NCI-H1436 treated with DMSO at 0.1 percent for 48 hours (cell line): ENCODE measurements at places on chromosomes 2 and 18.

DNA sequence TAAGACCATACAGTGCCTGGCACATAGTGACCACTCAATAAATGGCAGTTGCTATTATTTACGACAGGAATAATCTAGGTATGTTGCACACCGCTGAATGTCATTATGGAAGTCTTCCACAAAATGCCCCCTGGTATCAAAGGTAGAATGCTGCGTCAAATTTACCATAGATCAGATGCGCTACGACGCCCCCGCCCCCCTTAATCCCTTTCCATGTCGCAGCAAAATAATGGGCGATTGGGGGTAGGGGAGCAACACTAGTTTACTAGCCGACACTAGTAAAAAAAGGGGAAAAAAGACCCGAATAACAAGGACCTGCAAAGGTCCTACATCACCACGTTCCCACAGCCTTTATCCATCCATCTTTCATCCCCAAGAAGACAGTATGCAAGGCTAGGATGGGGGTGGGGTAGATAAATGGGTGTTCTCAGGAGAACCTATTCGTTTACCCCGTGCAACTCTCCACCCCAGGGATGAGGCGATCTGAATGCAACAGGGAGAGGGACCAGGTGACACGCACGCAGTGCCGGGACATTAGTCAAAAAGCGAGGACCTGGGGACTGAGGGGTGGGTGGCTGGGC is 455 bp downstream of the PREPL start:
- DNase-seq: no peak

GRCh38 chr2:11997142-11997541 is 250.7 kb downstream of the LPIN1 start:
- DNase-seq: no peak

DNA sequence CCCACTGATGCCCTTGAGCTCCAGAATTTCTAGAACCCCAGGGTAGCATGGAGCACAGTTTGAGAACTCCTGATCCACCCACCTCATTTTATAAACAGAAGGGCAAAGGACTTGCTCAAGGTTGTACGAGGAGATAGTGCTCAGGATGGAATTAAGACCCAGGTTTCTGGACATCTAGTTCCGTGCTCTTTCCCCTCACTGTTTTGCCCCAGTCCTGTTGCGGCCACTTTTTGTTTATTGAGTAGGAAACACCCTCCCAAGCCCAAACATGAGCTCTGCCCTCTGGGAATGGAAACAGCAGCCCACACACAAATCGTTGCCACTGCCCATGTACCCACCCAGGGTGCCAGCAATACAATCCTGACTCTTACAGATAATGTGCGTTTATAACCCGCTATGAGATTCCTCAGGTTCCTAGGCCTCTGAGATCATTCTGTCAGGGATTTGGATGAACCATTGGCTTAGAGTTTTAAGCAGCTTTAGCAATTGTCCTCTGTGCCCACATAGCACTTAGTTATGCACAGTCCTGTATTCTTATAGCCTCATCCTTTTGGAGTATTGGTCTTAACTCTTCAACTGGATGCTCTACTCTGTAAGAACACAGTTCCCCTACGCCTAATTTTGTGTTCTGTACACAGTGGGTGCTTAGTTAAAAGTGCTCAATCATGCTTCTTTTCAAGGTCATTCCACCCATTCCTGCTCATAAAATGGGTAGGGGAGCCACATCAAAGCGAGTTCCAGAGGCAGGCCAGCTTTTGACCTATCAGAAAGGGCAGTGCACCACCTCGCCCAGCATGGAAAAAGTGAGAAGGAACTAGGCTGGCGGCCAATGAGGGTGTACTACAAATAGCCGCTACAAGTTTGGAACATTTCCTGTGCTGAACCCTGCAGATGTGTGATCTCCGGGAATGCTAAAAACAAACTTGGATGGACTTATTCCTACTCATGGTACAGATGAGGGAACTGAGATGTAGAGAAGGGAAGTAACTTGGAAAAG is 60.3 kb upstream of the IGFBP2 start:
- DNase-seq: no peak

- no peak for DNase-seq
These were observed 19.7 kb upstream of the ANKRD53 start for GRCh38 chr2:70958759-70959158.

DNA sequence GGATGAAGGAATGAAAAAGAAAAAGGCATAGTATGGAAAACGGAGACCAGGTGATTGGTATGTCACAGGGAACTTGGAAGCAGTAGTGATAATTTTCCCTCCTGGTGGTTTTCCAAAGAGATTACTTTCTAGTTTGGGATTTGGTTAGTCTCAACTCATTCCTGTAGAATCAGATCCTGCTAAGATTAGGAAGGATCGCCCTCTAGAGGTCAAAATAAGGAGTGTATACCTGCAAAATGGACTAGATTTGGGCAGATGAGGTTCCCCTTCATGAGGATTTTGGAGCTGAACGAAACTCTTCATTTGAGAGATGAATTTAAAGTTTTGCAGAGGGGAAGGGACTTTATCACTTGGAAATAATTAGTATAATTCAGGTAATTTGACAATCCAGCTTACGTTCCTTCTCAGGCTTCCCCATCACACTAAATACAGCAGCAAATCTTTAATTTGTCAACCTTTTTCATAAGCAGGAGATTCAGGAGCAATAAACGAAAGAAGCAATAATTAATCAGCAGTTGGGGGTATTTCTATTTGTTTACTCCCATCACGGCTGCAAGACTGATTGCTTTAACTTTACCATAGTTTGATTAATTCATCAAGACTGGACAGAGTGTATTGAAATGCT is 65.2 kb downstream of the CCDC195 start:
- no peak for DNase-seq

- no peak for DNase-seq
These were observed 443.7 kb upstream of the SPRED2 start for GRCh38 chr2:65876114-65876513.

GRCh38 chr2:102040229-102040628 is 48.5 kb downstream of the IL1R2 start:
- DNase-seq: no peak
